GM12878 (cell line): ENCODE measurements at places on chromosomes 16 and 17. TPM values are rescaled to one million over a fixed set of nuclear protein-coding genes. Genes with fewer than 3 reads are reported as not detected.

DNA sequence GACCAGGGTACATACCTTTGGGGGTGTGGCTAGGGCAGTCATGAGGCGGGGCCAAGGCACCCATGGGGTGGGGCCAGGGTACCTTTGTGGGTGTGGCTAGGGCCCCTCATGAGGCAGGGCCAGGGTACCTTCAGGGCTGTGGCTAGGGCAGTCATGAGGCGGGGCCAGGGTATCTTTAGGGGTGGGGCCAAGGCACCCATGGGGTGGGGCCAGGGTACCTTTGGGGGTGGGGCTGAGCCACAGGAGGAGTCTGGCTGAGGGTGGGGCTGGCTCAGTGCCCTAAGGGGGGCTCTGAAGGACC, 3.5 kb downstream of the GNG13 start:
- no peak overlapping the region for H3K27ac ChIP-seq
- H3K4me1 ChIP-seq = no peaks in the 10 kb centered on the region
- H3K4me3 ChIP-seq = no peak overlapping the region
- no peaks in the 10 kb centered on the region; the same call in 1 of the 2 replicates for H3K27me3 ChIP-seq

DNA sequence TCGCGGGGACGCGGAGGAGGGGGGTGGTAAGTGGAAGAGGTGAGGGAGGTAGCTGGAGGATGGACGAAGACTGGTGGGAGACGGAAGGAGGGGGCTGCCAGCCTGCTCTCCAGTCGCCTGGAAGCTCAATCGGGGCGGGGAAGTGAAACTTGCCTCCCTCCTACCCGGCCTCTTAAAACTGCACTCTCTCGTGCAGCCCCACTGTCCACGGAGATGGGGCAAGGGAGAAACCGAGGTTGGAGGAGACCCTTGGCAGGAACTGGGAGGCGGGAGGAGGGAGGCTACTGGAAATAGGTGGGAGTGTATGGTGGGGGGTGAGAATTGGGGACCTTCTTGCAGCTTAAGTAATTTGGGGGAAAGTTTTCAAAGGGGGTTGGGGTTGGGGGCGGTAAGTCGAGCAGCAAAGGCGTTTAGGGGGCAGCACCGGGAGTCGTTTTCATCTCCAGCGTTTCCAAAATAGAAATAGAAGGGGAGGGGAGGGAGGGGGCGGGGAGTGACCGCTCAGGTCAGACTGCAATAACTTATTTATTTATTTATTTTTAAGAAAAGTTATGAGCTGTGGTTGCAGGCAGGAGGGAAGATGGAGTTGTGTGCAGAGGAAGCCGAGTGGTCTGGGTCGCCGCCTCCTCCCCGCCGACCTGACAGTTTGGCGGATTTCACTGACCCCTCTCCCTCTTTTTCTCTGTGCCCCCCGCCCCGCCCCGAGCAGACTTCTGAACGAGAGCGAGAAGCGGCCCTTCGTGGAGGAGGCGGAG, 1.4 kb downstream of the SOX9 start:
- DNase-seq = no peak
- H3K36me3 ChIP-seq = peaks cover 5% of the 10 kb centered on the region
- H3K27ac ChIP-seq = peak overlapping the region; percentile 44; the same call in 1 of the 2 replicates
- H3K4me3 ChIP-seq = peak overlapping the region; percentile 84
- peaks cover 5% of the 10 kb centered on the region for H3K4me1 ChIP-seq
- peaks cover 8% of the 10 kb centered on the region for H3K27me3 ChIP-seq

- no peaks in the 10 kb centered on the region; the same call in 1 of the 2 replicates for H3K27me3 ChIP-seq
- no peaks in the 10 kb centered on the region for H3K4me1 ChIP-seq
- H3K4me3 ChIP-seq = no peak overlapping the region
- H3K36me3 ChIP-seq = no peaks in the 10 kb centered on the region
- DNase-seq = no peak
Measured at GRCh38 chr17:36816214-36816906, 120.9 kb upstream of the LHX1 start.

DNA sequence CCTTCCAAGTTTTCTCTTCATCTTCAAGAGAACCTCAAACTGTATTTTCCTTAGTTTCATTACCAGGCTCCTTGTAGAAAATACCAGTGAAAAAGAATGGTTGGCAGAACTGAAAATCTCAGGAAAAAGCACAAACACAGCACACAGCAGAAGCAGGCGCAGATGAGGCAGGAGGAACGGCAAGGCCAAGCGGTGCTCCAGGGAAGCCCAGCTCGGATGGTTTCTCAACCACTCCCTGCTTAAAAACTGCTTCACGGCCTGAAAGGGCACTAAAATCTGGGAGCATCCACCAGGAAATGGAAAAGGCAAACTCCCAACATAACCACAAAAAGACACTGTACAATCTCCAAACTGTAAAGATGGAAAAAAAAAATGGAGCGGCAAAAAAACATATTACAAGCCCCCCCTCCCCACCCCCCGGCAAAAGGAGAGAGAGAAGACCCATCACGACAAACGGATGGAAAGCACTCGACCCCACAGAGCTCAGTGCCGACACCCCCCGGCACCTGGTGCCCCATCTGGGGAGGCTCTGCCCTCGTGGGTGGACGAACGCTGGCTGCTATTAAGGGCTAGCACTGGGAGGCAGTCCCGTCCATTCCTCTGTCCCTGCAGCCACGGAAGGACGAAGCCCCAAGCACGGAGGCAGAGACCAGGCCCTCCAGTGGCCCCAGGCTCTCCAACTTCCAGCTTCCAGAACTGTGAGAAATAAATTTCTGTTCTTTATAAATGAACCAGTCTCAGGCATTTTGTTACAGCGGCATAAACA, 127.5 kb downstream of the ZNF778 start:
- no peaks in the 10 kb centered on the region for H3K27me3 ChIP-seq
- H3K27ac ChIP-seq = no peak overlapping the region
- no peak for DNase-seq

- no peaks in the 10 kb centered on the region for H3K27me3 ChIP-seq
- H3K27ac ChIP-seq = peak overlapping the region; percentile 88
- no peak for DNase-seq
- peak overlapping the region; percentile 98 for H3K4me3 ChIP-seq
Measured at GRCh38 chr17:8436844-8437171, 1.1 kb downstream of the NDEL1 start.

GRCh38 chr17:65588181-65588808, 26.8 kb upstream of the AXIN2 start:
- no peaks in the 10 kb centered on the region for H3K4me1 ChIP-seq
- H3K27ac ChIP-seq = no peak overlapping the region
- H3K27me3 ChIP-seq = no peaks in the 10 kb centered on the region
- H3K4me3 ChIP-seq = no peak overlapping the region
- no peaks in the 10 kb centered on the region for H3K36me3 ChIP-seq

- no peak for DNase-seq
- H3K27me3 ChIP-seq = no peaks in the 10 kb centered on the region
- no peaks in the 10 kb centered on the region for H3K4me1 ChIP-seq
- no peak overlapping the region for H3K27ac ChIP-seq
Measured at GRCh38 chr17:12330456-12330855, 309.8 kb downstream of the MAP2K4 start.

DNA sequence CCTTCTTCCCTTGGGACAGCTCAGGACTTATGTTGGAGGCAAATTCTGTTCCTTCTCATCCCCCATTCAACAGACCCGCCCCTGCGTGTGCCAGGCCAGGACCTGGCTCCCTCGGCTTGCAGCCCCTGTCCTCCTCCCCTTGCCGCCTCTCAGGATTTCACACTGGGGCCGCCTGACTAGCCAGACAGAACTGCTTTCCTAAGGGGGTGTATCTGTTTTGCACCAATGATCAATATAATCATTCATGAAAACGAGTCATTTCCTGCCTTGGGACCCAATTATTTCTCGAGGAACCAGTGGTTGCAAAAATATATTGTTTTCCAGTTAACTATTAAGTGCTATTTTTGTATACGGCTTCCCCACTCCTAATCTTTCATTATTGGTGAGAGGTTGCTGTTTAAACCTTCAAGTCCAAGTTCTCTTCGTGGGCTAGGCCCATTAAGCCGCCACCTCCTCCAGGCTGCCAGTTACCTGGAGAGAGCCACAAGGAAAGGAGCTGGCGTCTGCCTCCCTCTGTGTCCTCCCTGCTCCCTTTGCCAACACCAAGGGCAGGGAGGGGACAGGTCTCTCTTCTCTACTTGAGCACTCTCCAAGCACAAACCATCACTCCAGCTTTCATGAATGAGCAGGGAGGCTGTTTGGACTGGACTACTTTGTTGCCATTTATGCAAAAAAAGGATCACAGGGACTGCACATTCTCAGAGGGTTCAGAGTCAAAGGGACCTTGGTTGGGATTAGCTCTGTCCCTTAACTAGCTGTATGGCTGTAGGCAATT, 8.9 kb downstream of the DCAKD start:
- H3K36me3 ChIP-seq = no peaks in the 10 kb centered on the region
- no peak for DNase-seq
- peaks cover 8% of the 10 kb centered on the region for H3K4me1 ChIP-seq
- H3K27ac ChIP-seq = peak overlapping the region; percentile 56
- no peaks in the 10 kb centered on the region for H3K27me3 ChIP-seq
- H3K4me3 ChIP-seq = no peak overlapping the region

DNA sequence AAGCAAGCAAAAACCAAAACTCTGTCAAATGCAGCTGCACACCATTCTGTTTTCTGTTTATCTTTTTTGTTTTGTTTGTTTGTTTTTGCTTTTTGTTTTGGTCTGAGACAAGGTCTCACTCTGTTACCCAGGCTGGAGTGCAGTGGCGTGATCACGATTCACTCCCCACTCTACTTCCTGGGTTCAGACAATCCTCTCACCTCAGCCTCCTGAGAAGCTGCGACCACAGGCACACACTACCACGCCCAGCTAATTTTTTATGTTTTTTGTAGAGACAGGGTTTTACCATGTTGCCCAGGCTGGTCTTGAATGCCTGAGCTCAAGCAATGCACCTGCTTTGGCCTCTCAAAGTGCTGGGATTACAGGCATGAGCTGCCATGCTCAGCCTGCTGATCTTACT, 19.3 kb upstream of the SLFN13 start:
- H3K27ac ChIP-seq = no peak overlapping the region
- no peak for DNase-seq
- no peaks in the 10 kb centered on the region for H3K36me3 ChIP-seq

GRCh38 chr17:77943971-77944370, 14.5 kb upstream of the TNRC6C start:
- no peaks in the 10 kb centered on the region for H3K4me1 ChIP-seq
- H3K36me3 ChIP-seq = no peaks in the 10 kb centered on the region
- no peak overlapping the region for H3K4me3 ChIP-seq
- H3K27ac ChIP-seq = no peak overlapping the region
- peaks cover 8% of the 10 kb centered on the region for H3K27me3 ChIP-seq

TLCD2 gene
- polyA plus RNA-seq = 0.02 TPM in 1 of 2 replicates, not detected in the other

PYY gene
- polyA plus RNA-seq = not detected in 2 replicates

FOXC2 gene
- not detected in 2 replicates for polyA plus RNA-seq

DLX3 gene
- polyA plus RNA-seq = not detected in 2 replicates

CDH11 gene
- 0.33 and 0.82 TPM in 2 replicates for polyA plus RNA-seq

ENPP7 gene
- polyA plus RNA-seq = 0.21 TPM in 1 of 2 replicates, not detected in the other

KLHL10 gene
- 0.14 and 0.35 TPM in 2 replicates for polyA plus RNA-seq
